Small intestine (tissue), 16 donors: ENCODE measurements at places on chromosomes 2 and 18.

GRCh38 chr2:60339286-60339685, 214.2 kb downstream of the BCL11A start:
- DNase-seq, result no peak

GRCh38 chr2:119821266-119821665, 61.5 kb downstream of the PTPN4 start:
- no peak for DNase-seq

- no peak for DNase-seq
Measured at GRCh38 chr2:138115666-138116065, 151.4 kb downstream of the HNMT start.

DNA sequence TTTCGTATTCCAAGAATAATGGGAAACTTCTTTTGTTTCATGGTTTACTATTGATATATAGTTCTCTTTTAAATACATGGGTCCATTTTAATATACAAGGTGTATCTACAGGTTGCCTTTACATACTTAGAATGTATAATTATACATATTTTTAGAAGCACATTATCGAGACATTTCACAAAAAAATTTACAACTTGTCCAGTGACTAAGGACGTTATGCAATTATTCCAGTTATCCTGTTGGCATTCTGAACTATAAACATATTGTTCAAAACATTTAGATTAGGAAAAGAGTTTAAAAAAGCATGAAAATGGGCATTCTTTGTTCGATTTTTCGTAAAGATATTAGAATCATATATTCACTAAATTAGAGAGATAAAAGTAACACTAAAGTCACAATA, 344.6 kb upstream of the TMEFF2 start:
- DNase-seq, result no peak

DNA sequence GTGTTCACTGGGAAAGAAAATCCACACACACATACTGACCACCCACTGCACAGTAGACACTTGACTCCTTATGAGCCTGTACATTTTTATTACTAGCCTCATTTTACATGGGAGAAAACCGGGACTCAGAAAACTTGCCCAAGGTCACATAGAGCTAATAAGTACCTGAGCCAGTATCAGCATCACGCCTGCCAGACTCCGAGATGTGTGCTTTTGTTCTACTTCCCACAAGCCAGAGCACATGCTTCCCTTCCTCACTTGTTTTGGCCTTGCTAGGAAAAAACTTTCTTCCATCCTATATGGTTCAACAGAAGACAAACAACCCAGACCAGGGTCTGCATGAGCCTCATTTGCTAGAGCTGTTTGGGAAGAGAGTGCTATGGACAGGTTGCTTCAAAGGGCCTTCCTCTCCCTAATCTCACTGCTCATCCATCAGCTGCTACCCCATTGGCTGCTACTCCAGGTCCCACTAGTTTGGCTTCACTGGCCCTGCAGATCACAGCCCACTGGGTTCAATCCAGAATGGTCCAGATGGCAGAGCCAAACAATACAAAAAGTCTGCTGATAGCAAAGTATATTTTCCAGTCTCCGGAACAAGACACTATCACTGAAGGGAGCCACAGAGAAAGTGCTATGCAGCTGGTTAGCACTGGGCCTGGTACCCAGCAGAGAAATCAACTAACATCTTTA, 63.9 kb downstream of the STK39 start:
- DNase-seq, result no peak
